Amniotic epithelial cell (primary cell): ENCODE measurements at places on chromosomes 2 and 18.

DNA sequence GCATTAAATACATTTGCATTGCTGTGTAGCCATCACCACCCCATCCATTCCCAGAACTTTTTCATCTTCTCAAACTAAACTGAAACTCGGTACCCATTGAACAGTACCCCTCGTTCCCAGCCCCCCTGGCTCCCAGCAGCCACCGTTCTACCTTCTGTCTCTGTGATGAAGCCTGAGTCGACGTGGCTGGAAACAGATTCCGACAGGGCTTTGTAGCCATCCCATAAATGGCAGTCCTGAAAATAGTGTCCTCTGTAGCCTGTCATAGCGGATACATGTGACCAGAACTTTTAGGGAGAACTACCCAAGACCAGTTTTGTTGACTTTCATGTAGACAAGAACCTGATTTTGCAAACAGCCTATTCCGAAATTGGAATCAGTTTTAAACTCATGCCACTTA is 59.1 kb downstream of the TSHZ1 start:
- DNase-seq = no peak

DNA sequence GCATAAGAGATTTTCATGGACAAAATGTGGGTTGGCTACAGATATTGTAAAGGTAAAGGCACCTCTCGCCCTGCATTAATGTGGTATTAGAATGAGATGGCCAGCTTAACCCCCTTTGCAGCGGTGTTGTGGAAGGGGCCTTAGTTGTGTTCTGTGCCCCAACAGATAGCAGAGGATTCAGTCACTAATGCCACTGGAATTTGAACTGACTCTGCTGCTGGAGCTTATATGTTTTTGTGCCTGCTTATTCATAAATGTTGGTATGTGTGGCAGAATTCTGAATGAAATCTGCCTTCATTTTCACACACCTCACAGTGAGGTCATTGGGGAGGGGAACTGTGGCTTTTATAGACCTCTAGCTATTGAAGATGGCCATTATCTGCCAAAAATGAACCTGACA is 90.7 kb upstream of the ITGA6 start:
- DNase-seq = no peak

- DNase-seq = no peak
These were observed 737 bp upstream of the RNF181 start for GRCh38 chr2:85594715-85595300.

DNA sequence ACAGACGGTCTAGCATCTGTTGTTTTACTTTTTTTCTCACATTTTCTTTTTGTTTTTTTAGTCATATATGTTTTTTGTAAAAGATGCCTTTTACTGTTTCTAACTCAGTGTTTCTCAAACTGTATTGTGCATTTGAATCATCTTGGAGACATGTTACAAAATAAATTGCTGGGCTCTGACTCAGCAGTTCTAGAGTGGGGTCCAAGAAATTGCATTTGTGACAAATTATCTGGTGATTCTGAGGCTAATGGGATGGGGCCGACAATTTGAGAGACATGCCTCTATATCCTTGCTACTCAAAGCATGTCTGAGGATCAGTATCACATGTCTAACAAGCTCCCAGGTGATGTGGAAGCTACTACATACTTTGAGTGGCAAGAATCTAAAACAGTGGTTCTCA is 478.8 kb downstream of the PLCL1 start:
- no peak for DNase-seq

- DNase-seq = no peak
These were observed 31.5 kb downstream of the ATP8B1 start for GRCh38 chr18:57771626-57772025.

DNA sequence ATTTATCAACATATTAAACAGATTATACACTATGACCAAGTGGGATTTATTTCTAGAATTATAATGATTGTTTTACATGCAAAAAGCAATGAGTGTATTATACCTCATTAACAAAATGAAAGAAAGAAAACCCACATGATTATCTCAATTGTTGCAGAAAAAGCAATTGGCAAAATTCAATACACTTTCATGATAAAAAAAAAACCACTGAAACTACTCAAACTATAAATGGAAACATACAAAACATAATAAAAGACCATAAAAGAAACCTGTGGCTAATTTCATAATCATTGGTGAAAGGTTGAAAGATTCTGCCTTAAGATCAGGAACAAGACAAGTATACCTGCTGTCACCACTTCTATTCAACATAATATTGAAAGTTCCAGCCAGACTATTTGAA is 325.9 kb downstream of the AKAIN1 start:
- no peak for DNase-seq

GRCh38 chr2:76711490-76711889 is 810.7 kb downstream of the LRRTM4 start:
- no peak for DNase-seq

- DNase-seq = peak; percentile 9
These were observed 233.4 kb downstream of the AGPS start for GRCh38 chr2:177625744-177626650.

GRCh38 chr2:18993756-18994338 is 364.6 kb downstream of the OSR1 start:
- DNase-seq = no peak

GRCh38 chr2:201923436-201924328 is 110.0 kb upstream of the FZD7 start:
- DNase-seq = no peak

- DNase-seq = no peak
These were observed 42.7 kb downstream of the NPPC start for GRCh38 chr2:231883468-231883881.

DNA sequence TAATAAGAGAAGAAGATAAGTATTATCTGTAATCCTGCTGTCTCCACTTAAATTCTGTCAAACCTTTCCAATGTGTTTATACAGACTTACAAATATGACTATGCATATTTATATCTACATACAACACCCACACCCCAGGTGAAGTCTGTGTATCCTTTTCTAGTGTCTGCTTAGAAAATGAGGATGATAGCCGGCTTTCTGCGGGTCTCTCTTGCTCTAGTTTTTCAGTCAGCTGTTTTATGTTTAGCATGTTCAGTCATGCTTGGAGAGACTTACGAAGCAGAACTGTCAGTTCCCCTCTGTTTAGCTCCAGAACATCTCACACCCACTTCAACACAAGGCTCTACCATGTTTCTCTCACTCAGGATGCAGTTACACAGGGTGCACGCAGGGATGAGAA is 137.3 kb upstream of the NFATC1 start:
- no peak for DNase-seq
